Calu3 (cell line): ENCODE measurements at places on chromosomes 13 and 19.
A peak's percentile ranks its signal among the peaks of the same experiment; 100 is the strongest.

DNA sequence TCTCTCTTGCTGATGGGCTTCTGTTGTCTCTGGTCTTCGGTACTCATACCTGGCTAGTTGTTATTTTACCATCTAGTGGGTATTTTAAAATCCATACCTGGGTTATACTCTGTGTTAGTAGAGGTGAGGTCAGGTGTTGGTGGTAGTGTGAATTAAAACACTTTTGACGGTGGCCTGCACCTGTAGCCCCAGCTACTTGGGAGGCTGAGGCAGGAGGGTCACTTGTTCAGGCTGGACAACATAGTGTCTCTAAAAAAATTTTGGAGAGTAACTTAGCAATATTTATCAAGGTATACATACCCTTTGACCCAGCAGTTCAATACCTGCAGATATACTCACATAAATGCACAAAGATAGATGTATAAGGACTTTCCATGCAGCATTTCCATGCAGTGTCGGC lies 55.4 kb downstream of the GSX1 start:
- DNase-seq, result no peak

- no peak for DNase-seq
These were observed 197.0 kb downstream of the COL4A1 start for GRCh38 chr13:110109910-110110309.

DNA sequence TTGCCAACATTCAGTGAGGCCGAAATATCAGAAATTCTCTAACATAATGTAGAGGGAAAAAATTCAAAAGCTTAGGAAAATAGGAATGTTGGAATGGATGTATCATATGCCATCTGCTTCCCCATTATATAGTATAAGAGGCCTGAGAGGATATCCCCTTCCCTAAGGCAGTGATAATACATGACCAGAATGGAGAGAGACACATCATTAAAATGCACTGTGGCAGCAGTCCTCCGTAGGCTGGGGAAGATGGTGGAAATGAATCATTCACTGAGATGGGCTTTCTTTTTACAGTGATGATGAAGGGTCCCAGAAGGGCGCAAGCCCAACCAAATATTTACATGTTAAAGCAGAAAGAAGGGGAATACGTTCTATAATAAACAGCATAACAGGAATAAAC lies 799.1 kb upstream of the SPRY2 start:
- no peak for DNase-seq

DNA sequence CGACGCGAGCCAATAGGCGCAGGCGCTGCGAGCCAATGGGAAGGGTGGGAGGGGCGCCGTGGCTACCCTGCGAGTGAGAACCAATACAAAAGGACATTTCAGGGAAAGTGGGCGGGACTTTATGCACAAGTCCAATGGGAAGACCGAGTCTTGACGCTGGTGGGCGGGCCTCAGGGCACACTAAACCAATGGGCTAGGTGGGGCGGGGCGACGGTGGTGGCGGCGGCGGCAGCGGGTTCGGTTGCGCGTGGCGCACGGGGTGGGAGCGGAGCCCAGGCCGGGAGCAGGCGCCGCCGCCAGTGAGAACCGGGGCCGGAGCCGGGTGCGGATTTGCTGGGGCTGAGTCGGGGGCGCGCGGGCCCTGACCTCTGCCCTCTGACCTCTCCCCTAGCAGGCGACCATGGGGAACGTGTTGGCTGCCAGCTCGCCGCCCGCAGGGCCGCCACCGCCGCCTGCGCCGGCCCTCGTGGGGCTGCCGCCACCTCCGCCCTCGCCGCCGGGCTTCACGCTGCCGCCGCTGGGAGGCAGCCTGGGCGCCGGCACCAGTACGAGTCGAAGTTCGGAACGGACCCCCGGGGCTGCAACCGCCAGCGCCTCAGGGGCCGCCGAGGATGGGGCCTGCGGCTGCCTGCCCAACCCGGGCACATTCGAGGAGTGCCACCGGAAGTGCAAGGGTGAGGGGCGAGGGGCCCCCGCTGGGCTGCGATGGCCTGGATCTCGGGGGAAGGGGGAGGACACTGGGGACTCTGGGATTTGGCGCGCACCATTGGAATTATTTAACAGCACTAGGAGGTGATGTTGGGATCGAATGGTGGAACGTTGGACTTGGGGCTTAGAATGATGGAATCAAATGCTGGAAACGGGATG lies at the start of gene TOMM40:
Gene TOMM40 (plus strand): TSS at position 239 of the 867 bp plus-strand sequence. CDS start 162 bp downstream, at position 401.
- peak; percentile 99 for DNase-seq

DNA sequence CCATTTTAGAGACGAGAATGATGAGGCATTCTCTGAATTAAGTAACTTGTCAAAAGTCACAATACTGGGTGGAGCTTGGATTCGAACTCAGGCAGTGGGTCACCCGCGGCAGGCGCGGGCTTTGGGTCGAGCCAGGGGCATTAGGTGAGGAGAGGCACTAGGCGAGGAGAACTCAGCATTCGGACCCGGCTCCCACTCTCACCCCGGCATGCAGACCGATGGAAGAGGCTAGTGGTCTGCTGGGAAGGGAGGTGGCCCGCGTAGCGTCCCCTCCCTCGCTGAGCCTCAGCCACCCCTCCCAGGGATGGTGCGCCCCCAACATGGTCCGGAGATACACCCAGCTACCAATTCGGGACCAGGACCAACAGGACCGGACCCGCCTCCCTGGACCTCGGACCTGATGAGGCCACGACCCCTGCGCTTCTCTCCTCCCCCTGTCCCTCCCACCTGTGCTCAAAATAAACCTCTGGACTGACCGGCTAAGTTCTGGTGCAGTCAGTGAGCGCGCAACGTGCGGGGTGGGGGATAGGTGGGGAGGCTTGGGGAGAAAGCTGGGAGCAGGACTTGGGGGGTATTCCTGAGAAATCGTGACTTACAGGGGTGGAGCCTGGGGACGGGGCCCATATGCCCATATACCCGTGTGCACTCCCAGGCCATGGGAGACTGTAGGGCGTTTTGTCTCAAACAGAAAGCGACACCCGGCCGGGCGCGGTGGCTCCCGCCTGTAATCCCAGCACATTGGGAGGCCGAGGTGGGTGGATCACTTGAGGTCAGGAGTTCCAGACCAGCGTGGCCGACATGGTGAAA lies 1.3 kb upstream of the SNAPC2 start:
- no peak for DNase-seq

GRCh38 chr19:1467490-1468273 lies 11.3 kb downstream of the C19orf25 start:
- DNase-seq, result no peak

DNA sequence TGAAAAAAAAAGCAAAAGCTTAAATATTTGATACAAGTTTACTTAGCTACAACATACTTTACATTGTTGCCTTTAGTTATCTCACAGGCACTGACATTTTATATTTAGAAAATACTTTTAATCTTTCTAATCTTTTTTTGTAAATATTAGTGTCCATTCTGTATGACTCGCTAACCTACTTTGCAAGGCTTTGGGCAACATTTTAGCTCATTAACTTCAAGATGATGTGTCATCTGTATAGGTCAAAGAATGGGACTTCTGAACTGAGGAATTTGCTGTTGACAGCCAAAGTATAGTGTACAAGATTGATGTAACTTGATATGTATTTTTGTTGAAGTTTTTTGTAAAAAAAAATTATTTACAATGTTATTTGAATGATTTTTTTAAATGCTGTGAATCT lies 2.7 kb upstream of the C1QTNF9 start:
- DNase-seq, result no peak

GRCh38 chr13:42152495-42152894 lies 104.0 kb downstream of the DGKH start:
- no peak for DNase-seq

DNA sequence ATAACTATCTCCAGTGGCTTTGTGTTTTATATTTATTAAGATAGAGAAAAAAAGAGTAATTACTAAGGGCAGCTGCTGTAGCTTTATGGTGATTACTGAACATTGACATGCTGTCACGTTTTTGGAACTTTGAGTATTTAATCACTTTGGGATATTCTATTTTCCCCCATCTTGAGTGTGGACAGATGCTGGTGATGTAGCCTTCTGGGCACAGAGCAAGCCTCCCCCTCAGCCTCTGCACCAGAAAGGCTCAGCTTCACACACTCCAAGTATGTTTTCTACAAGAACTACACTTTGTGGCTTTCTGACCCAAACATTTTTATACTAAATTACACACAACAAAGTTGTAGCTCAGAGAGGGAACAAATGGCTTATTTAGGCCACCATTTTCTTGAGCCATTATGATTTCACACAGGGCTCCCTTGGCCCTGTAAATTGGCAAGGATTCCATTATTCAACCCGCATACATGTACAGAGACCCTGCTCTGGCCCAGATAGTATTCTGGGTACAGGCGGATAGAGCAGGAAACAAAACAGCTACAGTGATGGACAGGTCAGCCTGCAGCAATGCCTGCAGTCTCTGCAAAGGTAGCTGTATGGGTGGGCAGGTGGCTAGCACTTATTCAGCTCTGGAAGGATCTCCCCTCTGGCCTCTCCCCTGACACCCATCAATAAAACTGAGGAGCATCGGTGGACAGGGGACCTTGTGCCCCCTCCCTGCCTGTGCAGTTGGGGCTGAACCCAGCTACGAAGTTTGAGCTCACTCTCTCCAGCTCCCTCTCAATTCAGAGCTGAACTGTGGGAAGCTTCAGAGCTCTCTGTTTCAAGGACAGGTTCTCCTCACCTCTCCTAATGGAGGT lies 1.3 kb downstream of the ALOX5AP start:
- DNase-seq, result no peak

- no peak for DNase-seq
These were observed 181.8 kb downstream of the TBC1D4 start for GRCh38 chr13:75299913-75300862.

DNA sequence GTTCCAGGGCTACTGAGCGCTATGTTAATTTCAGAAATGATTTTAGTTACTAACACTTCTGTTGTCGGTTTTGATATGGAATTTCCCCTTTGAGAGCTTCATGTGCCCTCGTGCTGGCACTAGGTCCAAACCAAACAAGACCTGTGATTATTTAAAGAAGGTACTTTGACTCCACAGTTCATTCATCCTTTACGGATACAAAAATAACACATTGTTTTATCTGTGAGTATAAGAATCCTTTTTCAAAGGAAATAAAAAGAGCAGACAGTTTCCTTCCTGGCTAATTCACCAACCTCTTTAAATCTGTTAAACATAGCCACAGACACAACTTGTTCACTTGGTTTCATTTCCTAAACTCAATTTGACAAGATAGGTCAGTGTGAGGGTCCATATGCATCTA lies 141.2 kb downstream of the FLT1 start:
- DNase-seq, result no peak

GRCh38 chr19:43526884-43527859 lies at the start of gene ETHE1:
TSS of gene ETHE1 (minus strand) at chr19:43527201. CDS start at chr19:43527177, 24 bp downstream.
- peak; percentile 86 for DNase-seq

- no peak for DNase-seq
These were observed 61.8 kb downstream of the URI1 start for GRCh38 chr19:30003866-30004265.

DNA sequence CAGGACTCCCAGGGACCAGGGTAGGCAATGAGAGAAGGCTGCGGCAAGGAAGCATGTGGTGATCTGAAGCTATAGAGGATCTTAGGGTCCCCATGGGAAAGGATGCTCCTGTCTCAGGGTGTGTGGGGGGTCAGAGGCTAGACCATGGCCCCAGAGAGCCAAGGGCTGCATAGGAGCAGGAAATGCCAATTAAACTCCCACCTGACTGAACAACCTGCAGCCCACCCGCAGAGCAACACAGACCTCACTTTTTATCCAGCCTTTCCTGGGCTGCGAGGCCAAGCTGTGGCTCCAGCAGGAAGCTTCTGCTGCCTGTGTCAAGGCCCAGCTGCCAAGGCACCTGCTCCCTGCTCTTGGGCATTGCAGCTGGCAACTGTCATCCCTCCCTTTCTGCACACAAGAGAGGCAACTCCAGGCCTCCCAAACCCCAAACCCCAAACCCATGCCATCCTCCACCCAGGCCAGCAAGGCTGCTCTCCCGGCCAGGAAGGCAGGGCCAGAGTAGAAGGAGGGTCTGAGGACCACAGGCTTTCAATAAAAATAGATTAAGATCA lies 290.1 kb downstream of the FOXO1 start:
- DNase-seq, result no peak

DNA sequence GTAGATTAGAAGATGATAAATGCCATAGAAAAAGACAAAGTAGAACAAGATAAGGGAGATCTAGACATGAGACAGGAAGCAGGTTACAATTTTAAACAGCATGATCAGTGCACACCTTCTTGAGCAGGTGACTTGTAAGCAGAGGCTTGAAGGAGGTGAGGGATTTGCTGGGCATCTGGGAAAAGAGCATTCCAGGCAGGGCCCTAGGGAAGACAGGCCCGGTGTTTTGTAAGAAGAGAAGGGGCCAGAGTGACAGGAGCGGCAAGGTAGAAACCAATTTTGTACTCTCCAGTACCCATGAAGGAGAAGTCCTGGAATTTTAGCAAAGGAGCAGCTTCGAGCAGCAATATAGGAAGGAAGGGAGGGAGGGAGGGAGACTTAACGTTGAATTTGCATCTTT lies 296.5 kb downstream of the MZT1 start:
- no peak for DNase-seq

DNA sequence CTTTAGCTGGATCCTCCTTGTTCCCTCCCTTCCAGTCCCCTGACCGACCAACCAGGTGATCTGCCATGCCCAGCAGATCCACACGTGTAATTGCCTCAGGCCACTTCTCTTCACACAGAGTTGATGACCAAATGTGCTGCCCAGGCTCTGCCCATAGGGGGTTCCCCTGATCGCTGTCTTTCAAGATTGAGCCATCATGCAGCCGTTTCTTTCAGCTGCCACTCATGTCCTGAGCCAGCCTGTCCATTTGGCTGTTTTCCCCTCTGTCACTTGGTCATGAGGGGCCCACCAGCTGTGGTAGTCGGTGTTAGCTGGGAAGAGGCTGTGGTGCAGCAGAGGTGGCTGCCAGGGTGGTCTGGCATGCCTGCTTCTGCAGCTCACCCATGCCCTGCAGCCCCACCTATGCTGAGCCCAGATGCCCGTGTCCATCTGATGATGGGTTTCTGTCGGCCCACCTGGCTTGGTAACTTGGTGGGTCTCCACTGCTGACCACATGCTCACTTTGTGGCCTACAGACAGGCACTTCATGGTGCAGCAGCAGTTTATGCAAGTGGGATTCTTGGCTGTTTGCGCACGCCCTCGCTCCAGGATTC lies 35.6 kb upstream of the GPR183 start:
- DNase-seq, result no peak

GRCh38 chr13:75818179-75818967 lies 182.2 kb downstream of the LMO7 start:
- DNase-seq, result no peak

GRCh38 chr13:27968316-27969081 lies 616 bp downstream of the CDX2 start:
- DNase-seq, result no peak
